Amygdala (tissue), 56 donors: ENCODE measurements at places on chromosomes 3 and 15.

DNA sequence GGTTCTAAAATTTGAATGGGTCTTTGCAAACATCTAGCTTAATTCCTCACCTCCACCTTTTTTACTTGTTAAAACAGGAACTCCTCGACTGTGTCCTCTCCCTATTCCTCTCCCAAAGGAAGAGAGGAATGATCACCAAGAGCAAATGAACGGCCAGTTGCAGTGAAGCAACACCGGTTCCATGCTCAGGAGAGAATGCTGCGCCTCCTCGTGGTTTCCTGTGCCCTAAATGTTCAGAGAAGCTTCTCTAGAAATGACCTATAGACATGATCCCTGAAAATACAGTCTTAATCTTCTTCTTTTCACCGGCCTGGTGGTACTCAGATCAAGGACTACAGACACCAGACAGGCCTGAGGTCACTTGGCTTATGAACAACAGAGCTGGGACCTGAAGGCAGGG lies 65.1 kb upstream of the GUCA1C start:
- no peak for DNase-seq

DNA sequence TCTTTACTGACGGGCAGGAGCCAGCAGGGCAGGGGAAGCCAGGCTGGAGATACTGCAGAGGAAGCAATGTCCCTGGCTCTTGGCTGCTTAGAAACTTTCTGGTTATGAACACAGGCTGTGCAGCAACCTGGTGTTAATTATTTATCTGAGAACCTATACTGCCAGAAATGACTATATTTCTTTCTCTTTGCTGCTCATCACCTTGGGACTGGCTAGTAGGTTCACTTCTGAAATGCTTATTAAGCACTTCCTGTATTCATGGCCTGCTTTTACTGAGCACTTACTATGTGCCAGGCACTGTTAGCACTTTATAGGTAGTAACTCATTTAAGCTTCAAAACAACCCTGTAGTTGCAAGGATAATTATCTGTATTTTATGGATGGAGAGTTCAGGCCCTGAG lies 57.6 kb downstream of the RAB11A start:
- no peak for DNase-seq

- DNase-seq: no peak
Measured at GRCh38 chr3:157113832-157114505, 46.0 kb downstream of the CCNL1 start.

- DNase-seq: no peak
Measured at GRCh38 chr3:32313723-32314473, 75.4 kb downstream of the CMTM8 start.

DNA sequence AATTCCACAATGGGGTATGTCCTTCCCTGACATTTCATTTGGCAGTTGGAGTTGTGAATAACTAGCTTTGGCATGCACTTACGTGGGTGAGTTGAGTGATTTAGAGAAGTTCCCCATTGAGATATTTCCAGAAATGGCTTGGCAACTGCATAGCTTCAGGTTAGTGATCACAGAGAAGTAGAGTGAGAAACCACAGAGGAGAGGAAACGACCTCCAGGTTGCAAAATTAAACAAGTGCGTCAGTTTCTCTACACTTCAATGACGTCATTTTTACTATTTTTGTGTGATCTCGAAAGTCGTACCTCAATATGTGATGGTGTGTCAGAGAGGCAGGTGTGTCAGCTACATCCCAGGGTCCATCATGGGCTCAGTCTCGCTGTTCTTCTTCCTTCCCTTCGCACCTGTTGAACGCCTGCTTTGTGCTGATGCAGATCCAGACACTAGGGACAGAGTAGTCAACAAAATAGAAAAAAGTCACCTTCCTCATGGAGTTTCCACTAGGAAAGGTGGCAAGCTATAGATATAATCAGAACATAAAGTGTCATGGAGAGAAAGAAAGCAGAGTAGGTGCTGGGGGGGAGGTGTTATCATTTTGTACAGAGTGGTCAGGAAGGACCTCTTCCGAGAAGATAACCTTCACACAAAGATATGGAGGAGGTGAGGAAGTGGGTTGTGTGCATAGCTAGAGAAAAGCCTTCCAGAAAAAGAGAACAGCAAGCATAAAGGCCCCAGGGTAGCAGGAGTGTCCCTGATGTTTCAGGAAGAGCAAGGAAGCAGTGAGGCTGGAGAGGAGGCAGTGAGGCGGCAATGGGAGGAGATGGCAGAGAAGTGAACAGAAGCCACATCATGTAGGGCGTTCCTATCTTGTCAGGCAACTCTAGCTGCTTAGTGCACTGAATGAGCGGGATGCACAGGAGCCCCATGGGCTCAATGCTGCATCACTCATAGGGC lies 75.6 kb downstream of the MCTP2 start:
- DNase-seq: no peak

DNA sequence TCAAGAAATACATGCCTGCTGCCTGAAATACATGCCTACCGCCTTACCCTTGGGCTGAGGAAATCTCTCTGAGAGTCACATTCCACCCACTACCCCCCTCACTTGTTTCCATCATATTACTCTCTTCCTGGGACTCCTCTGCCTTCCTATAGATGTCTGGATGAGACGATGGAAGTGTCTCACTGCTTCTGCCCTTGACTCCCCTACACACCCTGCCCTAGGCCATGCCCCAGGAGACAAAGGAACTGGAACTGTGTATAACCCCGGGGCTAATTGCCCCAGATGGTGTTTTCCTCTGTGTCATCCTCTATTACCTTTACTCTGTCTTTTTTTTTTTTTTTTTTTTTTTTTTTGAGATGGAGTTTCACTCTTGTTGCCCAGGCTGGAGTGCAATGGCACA lies 102.0 kb downstream of the GTPBP8 start:
- DNase-seq: no peak

GRCh38 chr15:74038707-74039655 lies 43.4 kb downstream of the GOLGA6A start:
- DNase-seq: no peak

- no peak for DNase-seq
Measured at GRCh38 chr3:149145356-149145755, 15.9 kb downstream of the HPS3 start.

GRCh38 chr3:164852866-164853265 lies 225.4 kb downstream of the SI start:
- no peak for DNase-seq
